Astrocyte (in vitro differentiated cells and primary cell): ENCODE measurements at places on chromosomes 3 and 15. TPM values are rescaled to one million over a fixed set of nuclear protein-coding genes. Genes with fewer than 3 reads are reported as not detected.
A peak's percentile ranks its signal among the peaks of the same experiment; 100 is the strongest.

PRR20G gene
- total RNA-seq: not detected in 2 replicates

GRCh38 chr15:41780266-41780665 lies 6.0 kb downstream of the MAPKBP1 start:
- no peak overlapping the region for H3K4me3 ChIP-seq
- peaks cover 42% of the 10 kb centered on the region for H3K4me1 ChIP-seq
- DNase-seq: no peak

- H3K4me3 ChIP-seq: no peak overlapping the region
- no peaks in the 10 kb centered on the region for H3K27me3 ChIP-seq
- no peak overlapping the region for H3K27ac ChIP-seq
- H3K4me1 ChIP-seq: no peaks in the 10 kb centered on the region
- H3K36me3 ChIP-seq: peaks cover 8% of the 10 kb centered on the region
- DNase-seq: no peak
Measured at GRCh38 chr3:179743913-179744312, 91.1 kb downstream of the USP13 start.

DNA sequence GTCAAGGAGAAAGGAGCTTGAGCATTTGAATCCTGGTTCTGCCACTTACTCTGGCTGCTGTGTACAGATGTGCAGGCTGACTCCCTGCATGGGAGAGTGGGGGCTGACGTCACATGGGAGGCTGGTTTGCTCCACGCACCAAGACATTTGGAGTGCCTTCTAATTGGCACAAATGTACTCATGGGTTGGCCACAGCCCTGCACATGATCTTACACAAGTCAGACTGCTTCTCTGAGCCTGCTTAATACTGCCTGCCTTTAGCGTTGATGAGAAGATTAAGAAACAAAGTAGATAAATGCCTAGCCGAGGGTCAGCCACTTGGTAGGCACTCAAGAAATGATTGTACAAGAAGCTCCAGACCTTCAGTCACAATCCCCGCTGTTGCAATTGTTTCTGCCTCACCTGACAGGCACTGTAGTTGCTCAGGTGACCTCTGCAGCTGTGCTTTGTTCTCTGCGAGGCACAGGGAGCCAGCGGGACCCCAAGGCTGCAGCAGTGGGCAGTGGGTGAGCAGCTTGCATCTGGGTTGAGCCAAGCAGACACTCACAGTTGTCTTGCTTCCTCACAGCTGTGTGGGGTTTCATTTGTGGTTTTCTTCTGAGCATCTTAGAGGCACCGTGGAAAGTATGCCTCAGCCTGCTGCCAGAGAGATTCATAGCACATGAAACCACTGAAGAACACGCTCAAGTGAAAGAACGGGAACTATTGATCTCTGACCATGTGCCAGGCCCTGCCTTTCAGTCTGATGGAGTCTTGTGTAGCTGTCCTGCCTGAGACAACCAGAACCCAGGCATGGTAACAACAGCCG lies 33.1 kb downstream of the GRK7 start:
- no peak overlapping the region for H3K4me3 ChIP-seq
- H3K27me3 ChIP-seq: no peaks in the 10 kb centered on the region
- H3K27ac ChIP-seq: no peak overlapping the region
- H3K36me3 ChIP-seq: no peaks in the 10 kb centered on the region
- H3K4me1 ChIP-seq: peaks cover 8% of the 10 kb centered on the region

DNA sequence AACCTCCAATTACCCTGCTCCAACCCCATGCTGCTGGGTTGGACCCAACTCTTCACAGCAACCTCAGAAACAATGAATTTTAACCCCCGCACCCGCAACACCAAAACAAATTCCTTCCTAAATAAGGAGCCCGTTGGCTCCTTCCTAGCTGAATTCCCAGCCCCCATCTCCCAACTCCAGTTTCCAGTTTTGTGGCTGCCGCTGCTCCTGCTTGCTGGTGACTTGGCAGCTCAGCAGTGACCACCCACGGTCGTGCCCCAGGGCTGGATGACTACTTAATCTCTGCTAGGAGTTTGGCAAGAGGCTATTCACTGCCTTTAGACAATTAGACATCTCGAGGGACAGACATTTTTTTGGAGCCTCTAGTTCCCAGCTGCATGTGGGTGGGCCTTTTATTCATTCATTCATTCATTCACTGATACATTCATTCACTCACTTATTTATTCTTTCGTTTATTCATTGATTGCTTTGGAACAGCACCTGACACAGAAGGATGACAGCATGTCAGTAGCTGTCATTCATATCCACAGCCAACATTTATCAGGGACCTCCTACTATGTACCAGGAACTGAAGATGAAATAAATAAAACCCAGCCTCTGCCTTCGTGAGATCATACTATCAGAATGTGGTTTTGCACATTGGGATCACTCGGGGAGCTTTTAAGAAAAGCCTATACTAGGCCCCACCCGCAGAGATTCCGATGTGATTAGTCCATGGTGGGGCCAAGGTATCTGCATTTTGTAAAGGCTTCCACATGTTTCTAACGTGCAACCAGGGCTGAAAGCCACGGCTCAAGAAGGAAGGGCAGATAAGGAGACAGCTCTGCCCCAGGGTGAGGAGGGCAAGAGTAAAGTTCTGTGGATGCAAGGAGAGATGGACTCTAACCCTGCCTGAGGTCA lies 256.5 kb downstream of the SHQ1 start:
- peak overlapping the region; percentile 15 for H3K27ac ChIP-seq
- no peaks in the 10 kb centered on the region for H3K36me3 ChIP-seq
- peak; percentile 92 for DNase-seq
- no peaks in the 10 kb centered on the region for H3K27me3 ChIP-seq

GRCh38 chr3:134477938-134478337 lies 7.8 kb downstream of the ANAPC13 start:
- peak; percentile 65 for DNase-seq
- H3K36me3 ChIP-seq: peaks cover 29% of the 10 kb centered on the region
- peak overlapping the region; percentile 63 for H3K27ac ChIP-seq
- H3K4me3 ChIP-seq: no peak overlapping the region
- H3K4me1 ChIP-seq: peaks cover 29% of the 10 kb centered on the region
- H3K27me3 ChIP-seq: no peaks in the 10 kb centered on the region

- no peak overlapping the region for H3K27ac ChIP-seq
- no peak overlapping the region for H3K4me3 ChIP-seq
- H3K27me3 ChIP-seq: no peaks in the 10 kb centered on the region
- no peak for DNase-seq
- no peaks in the 10 kb centered on the region for H3K4me1 ChIP-seq
- H3K36me3 ChIP-seq: no peaks in the 10 kb centered on the region
Measured at GRCh38 chr15:28051955-28052633, 47.0 kb downstream of the OCA2 start.

DNA sequence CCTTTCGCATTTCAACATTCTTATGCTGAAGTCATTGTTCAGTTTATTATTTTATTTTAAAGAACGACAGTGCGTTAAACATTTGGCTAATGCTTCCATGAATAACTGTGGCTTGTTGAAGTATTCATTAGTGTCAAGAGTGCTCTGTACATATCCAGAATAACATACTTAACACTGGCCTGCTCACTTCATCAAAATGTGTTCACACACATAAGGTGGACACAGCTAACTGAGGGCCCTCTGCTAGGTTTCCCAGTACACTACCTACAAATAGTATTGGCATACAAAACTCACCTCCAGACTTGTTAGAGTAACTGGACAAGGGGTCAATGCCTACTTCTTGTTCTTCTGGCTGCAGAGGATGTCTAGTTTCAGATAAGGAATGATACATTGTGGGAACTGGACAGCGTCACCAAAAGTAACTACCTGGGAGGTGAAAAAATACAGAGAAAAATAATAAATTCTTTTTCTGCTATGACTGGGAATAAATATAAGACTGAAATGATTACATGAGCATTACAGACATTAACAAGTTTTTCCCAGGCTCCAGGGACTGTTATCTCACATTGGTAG lies 234.2 kb downstream of the TBC1D5 start:
- peak; percentile 38 for DNase-seq
- H3K27ac ChIP-seq: no peak overlapping the region
- H3K4me3 ChIP-seq: no peak overlapping the region
- H3K36me3 ChIP-seq: no peaks in the 10 kb centered on the region

DNA sequence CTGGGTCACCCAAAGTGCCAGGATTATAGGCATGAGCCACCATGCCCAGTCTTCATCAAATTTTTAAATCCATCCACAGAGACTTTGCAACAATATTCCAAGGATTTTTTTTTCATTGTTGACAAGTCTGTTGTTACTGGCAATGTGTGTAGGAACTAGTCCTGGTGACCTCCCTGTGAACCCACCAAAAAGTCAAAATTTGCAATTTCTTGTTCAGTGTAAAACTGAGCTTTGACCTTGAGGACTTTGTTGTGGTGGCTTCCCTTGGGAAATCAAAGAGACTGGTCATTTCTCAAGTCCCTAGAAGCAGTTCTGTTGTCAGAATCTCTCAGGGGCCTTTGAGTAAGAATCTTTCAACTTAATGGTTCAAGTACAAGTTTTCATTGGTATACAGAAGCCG lies 36.9 kb upstream of the COL8A1 start:
- no peaks in the 10 kb centered on the region for H3K27me3 ChIP-seq
- DNase-seq: no peak
- H3K4me3 ChIP-seq: no peak overlapping the region
- H3K27ac ChIP-seq: no peak overlapping the region

DNA sequence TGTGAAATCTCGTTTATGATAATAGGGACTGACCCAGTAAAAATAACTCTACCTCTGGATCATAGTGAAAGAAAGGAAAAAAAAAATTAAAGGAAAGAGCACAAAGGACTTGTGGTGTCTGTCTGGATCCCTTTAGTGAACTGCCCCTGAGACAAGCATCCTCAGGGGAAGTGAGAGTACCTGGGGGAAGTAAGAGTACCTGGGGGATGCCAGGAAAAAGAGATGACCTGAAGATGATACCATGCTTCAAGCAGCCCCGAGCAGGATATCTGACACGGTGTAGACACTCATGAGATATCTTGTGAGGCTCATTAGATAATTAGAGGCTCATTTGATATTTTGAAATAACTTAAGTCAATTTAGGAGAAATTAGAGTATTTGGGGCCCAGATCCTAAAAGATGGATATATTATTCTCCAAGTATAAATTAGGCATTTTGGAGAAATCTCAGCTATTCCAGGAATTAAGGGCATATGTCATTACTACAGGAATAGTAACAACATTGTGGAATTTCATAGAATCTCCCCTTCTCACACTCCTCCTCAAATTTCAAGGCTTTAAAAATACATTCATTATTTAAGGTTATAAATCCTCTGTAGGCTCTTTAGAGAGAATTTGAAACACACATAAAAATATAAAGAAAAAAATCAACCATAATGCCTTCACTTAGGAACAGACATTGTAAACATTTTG lies 36.3 kb upstream of the PSMD6 start:
- H3K27me3 ChIP-seq: no peaks in the 10 kb centered on the region
- H3K36me3 ChIP-seq: no peaks in the 10 kb centered on the region
- H3K27ac ChIP-seq: no peak overlapping the region
- DNase-seq: no peak
- peaks cover 25% of the 10 kb centered on the region for H3K4me1 ChIP-seq

DNA sequence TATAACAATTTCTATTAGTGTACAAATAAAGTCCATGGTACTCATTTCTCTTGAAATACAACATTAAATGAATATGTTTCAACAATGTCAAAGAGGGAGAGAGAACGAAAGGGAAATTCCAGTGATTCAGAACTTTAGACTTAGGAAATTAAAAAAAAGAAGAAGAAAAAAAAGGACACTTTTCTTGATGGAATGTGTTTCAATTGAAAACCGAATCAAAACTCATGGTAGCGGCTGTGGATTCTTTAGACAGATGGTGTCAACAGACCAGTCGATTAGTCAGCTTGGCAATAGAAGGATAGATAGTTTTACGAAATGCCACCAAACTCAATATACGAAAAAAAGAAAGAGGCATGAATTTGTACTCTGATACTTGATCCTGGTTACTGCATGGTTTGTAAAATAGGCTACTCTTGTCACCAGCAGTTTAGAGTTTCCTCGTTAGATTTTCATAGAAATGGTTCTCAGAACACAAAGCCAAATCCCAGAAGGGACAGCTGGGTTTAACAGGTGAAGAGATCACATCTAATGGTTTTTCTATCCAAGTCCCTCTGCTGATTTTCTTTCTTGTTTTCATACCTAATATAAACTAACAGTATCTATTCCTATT lies 793.5 kb downstream of the ROBO1 start:
- peak overlapping the region; percentile 64 for H3K27ac ChIP-seq
- no peak overlapping the region for H3K4me3 ChIP-seq
- H3K36me3 ChIP-seq: no peaks in the 10 kb centered on the region
- peak; percentile 76 for DNase-seq

DNA sequence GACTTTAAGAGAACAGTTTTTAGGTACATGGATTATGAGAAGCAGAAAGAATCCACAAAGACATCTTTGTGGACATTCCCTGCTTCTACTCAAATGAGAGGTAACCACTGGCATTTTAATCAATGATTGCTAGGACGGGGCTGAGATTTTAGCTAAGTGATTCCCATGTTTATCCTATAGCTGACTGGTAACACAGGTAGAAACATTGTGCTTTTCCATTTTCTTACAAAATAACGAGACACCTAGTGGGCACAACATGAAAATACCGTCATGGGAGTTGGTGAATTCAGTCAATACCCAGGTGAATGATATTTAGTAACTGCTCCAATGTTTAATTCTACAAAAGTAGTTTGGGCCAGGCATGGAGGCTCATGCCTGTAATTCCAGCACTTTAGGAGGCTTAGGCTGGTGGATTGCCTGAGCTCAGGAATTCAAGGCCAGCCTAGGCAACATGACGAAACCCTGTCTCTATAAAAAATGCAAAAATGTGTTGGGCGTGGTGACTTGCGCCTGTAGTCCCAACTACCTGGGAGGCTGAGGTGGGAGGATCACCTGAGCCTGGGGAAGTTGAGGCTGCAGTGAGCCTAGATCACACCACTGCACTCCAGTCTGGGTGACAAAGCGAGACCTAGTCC lies 37.2 kb upstream of the DENND4A start:
- H3K36me3 ChIP-seq: no peaks in the 10 kb centered on the region
- H3K4me1 ChIP-seq: peaks cover 17% of the 10 kb centered on the region
- H3K4me3 ChIP-seq: no peak overlapping the region
- no peak overlapping the region for H3K27ac ChIP-seq
